ENCODE measurements at places on chromosomes 5 and 9.
A peak's percentile ranks its signal among the peaks of the same experiment; 100 is the strongest.

GRCh38 chr9:18260521-18260920, 213.4 kb upstream of the ADAMTSL1 start:
- DNase-seq, result no peak

DNA sequence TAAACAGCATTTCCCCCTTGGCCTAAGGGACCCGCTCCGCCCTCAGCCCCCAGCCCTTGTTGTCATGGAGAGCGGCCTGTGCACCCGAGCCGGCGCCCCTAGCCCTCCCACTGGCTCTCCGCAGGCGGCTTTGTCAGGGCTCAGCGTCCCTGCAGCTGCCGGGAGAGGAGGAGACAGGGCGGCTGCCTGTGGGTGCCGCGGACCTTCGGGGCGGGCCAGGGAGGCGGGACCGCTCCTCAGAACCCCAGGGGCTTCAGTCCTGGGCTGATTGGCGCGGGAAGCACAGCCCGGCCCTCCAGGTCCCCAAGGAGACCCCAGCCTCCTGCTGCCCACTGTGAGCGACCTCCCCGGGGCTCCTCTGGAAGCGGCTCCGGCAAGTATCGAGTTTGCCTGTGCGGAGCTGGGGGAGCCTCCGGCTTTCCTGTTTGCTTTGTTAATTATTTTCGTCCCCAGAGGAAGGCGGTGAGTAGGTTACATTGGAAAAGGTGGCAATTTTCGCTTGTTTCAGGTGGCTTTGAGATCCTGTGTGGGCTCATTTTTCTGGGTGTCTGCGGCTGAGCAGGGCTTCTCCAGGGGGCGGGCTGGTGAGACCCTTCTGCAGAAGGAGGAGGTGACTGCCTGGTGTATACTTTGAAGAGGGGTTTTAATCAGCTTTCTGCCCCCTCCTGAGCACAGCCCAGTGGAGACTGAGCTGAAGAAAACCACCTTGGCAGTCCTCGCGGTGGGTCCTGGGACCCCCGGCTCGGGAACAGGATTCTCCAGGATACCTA, at the start of gene FGD3:
TSS of gene FGD3 (plus strand) at position 256 of the 770 bp plus-strand sequence. CDS start 28,734 bp downstream, outside the sequence.
- peak; percentile 50 for DNase-seq

DNA sequence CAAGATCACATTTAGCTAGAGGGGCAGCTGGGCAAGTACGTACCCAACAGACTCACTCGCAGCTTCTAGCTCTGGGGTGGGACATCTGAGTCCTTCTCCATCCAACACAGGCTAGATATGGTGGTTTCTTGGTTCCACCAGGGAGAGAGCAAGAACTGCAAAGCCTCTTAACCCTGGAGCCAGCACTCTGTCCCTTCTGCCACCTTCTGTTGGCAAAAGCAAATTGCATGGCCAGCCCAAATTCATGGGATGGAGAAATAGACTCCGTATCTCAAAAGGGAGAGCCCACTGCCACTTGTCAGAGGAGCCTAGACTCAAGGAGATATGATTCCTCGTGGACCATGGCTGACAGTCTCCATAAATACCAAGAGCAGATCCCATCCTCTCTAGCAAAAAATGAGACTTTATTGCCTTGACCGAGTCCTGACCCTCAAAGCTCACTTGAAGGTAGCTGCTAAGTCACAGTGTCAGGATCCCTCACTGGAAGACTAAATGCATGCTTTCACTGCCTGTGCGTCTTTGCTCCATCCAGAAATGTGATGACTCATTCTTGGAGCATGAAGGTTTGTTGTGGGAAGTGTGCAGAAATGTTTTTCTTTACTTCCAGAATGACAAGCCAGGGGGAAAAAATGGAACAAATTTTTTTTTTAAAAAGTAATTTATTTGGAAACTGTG, 28.8 kb upstream of the ROR2 start:
- DNase-seq, result no peak

DNA sequence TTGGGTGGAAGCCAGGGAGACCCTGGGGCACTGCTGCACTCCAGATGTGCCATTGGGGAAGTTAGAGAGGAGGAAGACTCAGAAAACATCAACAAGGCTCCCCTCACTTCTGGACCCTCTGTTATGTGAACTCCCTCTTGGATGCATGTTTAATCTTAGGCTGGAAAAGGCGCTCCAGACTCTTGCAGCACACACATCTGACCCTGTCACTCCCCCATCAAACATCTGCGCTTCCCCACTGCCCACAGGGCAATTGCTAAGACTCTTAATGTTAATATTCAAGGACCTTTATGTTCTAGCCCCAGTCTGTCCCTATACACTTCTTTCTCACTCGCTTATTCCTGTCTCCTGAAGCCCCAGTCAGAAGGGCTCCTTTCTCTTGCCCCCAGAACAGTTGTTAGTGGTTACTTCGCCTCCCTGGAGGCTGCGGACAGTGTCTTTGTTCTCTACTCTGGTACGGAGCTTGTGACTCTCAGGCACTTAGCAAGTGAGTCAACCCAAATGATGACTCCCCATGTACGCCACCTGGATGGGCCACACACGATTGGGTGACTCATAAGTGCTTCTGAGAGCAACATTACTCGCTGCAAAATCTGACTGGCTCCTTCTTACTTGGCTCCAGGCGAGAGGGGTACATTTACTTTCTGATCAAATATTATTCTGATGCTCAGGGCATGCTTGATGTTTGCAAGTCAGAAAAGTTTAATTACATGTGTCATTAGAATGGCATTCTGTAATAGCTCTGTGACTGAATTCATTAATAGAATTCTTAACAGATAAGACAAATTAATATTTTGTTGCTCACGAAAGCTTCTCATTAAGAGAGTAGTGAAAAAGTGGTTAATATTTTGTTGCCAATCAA, 193.6 kb downstream of the HSPA4 start:
- no peak for DNase-seq

GRCh38 chr5:41270423-41271251, 57.3 kb upstream of the C6 start:
- peak; percentile 7 for DNase-seq

GRCh38 chr5:179913461-179913860, 5.8 kb upstream of the TBC1D9B start:
- no peak for DNase-seq

- DNase-seq, result peak; percentile 67
Measured at GRCh38 chr9:91033797-91034196, 232.2 kb downstream of the SYK start.

DNA sequence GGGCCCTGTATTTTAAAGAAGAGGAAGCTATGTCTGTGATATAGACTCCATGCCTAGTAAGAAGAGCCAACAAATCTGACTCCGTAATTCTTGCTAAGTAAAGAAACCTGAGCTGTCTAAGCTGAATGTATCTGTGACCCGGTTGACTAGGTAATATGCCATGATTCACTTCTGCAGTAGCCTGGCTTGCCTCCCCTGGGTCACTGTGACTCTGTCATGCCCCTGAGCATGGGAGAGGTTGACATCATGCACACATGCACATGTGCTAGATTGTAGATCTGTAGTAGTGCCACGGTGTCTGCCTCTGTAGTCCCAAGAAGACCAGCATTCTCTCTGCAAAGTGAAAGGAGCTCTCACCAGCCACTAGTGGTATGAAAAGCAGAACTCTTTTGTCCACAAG, 9.1 kb downstream of the SLC22A5 start:
- DNase-seq, result no peak

GRCh38 chr5:17813214-17813613, 179.0 kb downstream of the TAF11L14 start:
- no peak for DNase-seq

- DNase-seq, result no peak
Measured at GRCh38 chr9:6873857-6874256, 116.1 kb downstream of the KDM4C start.

- peak; percentile 8 for DNase-seq
Measured at GRCh38 chr5:150122158-150122510, 33.5 kb downstream of the PDGFRB start.

GRCh38 chr9:111728143-111728542, 66.6 kb downstream of the SHOC1 start:
- DNase-seq, result no peak

- no peak for DNase-seq
Measured at GRCh38 chr5:176995896-176996767, 10.4 kb downstream of the UIMC1 start.

GRCh38 chr9:120980951-120981350, 54.4 kb upstream of the TRAF1 start:
- DNase-seq, result no peak

- no peak for DNase-seq
Measured at GRCh38 chr9:92151691-92152393, 36.6 kb upstream of the SPTLC1 start.

GRCh38 chr9:561427-561826, 280.1 kb upstream of the DMRT1 start:
- DNase-seq, result no peak

DNA sequence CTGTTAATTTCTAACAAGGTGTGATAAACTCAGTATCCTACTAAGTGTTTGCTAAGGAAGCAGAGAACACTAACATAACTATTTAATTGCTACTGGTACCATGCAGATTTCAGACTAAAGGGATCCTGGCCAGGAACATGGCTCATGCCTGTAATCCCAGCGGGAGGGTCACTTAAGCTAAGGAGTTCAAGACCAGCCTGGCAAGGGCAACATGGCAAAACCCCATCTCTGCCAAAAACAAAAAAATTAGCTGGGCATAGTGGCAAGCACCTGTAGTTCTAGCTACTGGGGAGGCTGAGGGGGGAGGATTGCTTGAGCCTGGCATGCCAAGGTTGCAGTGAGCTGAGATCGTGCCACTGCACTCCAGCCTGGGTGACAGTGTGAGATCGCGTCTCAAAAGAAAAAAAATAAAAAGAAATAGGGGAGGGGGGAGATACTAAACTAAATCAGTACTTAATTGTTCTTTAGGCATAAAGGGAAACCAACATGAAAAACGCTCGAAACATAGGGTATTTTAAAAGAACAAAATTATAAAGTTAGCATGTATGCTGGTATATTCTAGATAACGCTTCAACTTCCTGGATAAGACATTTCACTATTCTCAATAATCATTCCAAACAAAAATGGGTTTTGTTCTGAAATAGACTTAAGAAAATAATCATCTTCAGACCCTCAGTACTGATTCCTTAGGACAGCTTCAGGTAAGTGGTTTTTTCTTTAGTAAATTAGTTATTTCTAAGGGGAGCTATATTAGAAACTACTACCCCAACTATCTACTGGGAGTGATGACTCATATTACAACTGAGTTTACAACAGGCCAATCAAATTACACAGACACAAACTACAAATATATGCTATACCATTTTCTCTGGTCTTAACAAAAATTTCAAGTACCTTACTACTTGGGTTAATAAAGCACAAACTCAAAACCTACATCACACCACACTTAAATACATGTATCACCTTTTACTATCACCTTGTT, 3.5 kb downstream of the PANK3 start:
- DNase-seq, result no peak

- DNase-seq, result no peak
Measured at GRCh38 chr9:112872019-112872418, 18.7 kb downstream of the SLC46A2 start.

Measured in CD4-positive, alpha-beta T cell treated with Interleukin-12 subunit alpha and Interleukin-12 subunit beta, for 1 hour (primary cell).